ENCODE measurements at places on chromosomes 4 and X.

- no peak for DNase-seq
Observed at GRCh38 chr4:93718233-93718632, 110.3 kb upstream of the ATOH1 start.

DNA sequence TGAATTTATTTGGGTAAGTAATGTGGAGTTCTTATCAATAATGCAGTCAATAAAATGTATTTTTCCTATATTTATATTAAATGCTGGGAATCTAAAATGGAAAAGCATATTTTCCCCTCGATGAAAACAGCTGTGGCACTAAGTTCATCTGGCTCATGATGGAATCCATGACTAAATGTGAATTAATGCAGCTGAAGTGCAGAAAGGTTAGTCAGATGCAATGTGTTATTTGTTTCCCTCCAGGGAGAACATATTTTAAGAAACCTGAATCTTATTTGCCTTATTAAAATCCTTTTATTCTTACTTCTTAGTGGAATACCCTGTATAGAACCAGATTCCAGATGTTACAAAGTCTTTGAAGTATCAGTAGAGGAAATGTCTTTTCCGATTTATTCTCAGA, 247.9 kb downstream of the ARHGAP24 start:
- DNase-seq: no peak

DNA sequence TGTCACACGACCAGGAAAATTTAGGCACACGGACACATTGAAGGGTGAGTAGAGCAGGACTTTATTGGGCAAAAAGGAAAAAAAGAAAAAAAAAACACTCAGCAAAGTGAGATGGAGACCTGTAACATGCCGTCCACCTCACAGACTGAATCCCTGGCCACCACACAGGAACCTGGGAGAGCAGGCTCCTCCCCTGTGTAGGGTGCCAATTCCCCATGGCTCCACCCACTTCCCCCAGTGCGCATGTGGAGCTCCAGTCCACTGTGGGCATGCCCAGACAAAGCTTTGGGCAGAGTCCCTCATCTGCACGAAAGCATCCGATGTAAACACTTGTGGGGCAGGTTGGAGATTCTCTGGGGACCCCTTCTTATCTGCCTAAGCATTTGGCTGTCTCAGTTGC, 23.6 kb upstream of the CBR4 start:
- no peak for DNase-seq

- DNase-seq: peak; percentile 39
Observed at GRCh38 chr4:147773261-147774184, 41.6 kb downstream of the ARHGAP10 start.

- no peak for DNase-seq
Observed at GRCh38 chr4:2337896-2338295, 76.0 kb upstream of the MXD4 start.

DNA sequence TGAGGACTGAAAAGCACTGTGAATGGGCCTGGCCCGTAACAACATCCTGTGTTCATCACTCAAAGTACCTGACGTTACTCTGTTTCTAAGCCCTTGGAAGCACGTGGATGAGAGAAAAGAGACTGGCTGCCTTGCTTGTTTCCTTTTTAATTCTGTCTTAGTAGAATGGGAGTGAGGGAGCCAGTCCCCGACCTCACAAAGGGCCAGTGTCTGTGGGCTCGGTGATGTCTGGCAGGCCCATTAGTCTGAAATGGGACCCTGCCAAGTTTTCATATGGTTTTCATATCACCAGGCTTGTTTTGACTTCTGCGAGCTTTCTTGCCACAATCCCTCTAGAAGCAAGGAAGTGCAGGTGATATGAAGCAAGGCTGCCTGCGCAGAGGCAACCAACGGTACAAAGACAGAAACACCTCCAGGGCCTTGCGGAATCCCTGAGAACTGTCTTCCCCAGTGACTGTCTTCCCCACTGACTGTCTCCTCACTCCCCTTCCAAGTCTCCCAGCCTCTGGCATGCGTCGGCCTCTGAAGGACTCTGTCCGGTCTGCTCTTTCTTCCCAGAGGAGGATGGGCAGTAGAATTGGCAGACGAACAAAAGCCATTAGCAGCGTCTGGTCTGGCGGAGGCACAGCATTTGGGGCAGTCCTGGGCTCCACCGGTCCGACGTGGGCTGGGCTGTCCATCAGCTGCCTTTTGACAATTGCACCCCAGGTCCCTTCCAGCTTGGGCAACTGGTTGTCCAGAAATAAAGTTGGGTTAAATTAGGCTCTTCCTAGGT, 20.2 kb upstream of the RASL11B start:
- DNase-seq: no peak

DNA sequence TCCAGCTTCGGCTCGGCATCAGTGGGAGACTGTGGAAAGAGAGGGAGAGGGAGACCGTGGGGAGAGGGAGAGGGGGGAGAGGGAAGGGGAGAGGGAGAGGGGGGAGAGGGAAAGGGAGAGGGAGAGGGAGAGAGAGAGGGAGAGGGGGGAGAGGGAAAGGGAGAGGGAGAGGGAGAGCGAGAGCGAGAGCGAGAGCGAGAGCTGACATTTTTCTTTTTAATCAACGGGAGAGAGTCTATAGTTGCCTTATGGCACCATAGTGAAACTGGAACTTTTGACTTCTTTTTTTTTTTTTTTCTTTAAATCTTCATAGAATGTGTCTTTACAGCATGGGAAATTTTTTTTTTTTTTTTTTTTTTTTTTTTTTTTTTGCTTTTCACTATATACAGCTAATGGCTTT, 94.7 kb upstream of the NUDT6 start:
- no peak for DNase-seq

- DNase-seq: no peak
Observed at GRCh38 chr4:186013419-186014186, 55.4 kb upstream of the TLR3 start.

- no peak for DNase-seq
Observed at GRCh38 chr4:7295911-7296660, 103.7 kb downstream of the SORCS2 start.

- no peak for DNase-seq
Observed at GRCh38 chr4:85715991-85716737, 241.2 kb downstream of the ARHGAP24 start.

GRCh38 chr4:152956650-152957436, 20.7 kb downstream of the FHDC1 start:
- no peak for DNase-seq

DNA sequence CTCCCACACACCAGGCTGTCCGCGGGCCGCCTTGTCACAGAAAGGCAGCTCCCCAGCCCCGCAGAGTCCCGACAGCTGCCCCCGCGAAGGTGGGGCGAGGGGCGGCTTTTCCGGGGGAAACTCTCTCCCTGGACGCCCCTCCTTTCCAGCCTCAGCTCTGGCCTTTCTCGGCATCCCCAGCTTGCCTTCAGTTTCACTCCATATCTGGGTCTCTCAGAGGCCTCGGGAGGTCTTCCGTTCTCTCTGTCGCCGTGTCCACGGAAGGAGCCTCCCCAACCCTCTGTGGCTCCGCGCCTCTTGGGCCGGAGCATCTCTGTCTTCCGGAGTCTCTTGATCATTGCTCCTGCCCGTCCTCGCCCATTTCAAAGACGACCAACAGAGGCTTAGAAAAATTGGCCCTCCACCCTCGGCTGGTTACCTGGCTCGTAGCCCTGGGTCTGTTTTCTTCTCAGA, 6.1 kb upstream of the MSX1 start:
- no peak for DNase-seq

DNA sequence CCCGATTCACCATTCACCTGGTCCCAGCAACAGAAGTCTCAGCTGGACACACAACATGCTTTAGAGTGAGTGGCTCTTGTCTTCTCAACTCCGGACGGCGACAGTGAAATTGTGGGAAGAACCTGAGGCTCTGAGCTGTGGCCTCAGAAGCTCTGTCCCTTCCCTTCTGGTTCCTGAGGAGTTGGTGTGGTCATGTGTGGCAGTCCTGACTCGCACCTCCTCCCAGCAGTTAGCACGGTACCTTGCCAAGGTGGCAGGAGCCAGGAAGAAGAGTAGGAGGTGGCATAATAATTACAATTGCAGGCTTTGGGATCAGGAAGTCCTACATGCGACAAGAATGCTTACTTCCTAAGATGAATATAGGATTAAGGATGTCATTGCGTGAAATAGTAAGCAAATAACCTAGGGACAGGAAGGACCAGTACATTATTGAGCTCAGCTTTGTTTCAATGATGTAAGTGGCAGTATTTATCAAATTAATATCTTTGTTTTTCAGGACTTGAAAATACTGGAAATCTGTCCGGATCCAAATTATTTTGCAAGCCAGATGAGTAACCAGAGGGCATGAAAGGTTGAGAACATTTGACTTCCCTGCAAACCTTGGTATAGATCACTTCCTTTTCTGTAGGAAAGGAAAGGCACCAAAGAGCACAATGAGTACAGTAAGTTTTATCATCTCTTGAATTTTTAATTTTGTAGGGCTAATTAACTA, 21.1 kb downstream of the RNF4 start:
- no peak for DNase-seq

DNA sequence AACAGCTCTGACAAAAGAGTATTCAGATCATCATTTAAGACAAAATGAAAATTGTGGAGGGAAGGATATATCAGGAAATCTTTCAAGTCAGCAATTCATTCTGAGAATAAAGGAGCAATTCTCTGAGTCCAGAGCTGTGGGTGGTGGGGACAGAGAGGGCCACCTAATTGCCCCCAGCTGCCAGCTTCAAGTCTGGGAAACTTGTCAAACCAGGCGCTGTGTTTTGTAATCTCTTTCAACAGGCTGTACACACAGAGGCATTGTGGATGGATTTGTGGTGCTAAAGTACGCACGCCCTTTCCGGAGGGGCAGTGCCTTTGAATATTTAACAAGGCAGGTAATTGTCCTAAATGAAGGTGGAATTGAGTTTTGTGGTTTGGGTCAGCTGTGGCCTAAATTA, 591.1 kb upstream of the BOD1L1 start:
- DNase-seq: no peak

- DNase-seq: no peak
Observed at GRCh38 chrX:7168371-7168770, 20.4 kb upstream of the PUDP start.

GRCh38 chr4:80081566-80081965, 8.5 kb upstream of the ANTXR2 start:
- DNase-seq: no peak

GRCh38 chr4:163988391-163988790, 493.9 kb downstream of the TMA16 start:
- no peak for DNase-seq

- DNase-seq: no peak
Observed at GRCh38 chrX:120742946-120743665, 113.3 kb upstream of the C1GALT1C1 start.

- no peak for DNase-seq
Observed at GRCh38 chrX:101659601-101660063, at the start of gene ARMCX2. Gene ARMCX2 (minus strand): TSS chrX:101659850. CDS start chrX:101657588, 2,262 bp downstream.

- DNase-seq: peak; percentile 48
Observed at GRCh38 chrX:57821703-57822387, 88.4 kb downstream of the ZXDA start.

GRCh38 chrX:139692908-139693307, 15.1 kb downstream of the MCF2 start:
- DNase-seq: no peak

DNA sequence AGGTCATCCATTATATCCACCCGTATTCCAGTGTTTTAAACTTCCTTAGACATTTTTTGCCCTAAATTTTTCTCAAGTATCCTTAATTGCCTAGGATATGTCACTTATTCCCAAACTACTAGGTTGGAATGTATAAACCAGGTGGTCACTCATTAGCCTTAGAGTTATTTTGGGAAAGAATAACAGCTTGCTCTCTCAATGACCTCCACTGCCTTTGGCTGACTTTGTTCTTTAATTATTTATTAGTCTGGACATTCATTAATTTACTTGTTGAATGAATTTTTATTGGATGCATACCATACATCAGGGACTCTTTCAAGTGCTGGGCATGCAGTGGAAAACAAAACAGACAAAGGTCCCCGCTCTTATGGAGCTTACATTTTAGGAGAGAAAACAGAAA, 609.3 kb upstream of the IGFBP7 start:
- DNase-seq: no peak

GRCh38 chr4:1403591-1404572, 2.4 kb downstream of the NKX1-1 start:
- no peak for DNase-seq

- no peak for DNase-seq
Observed at GRCh38 chr4:6910340-6910959, 824 bp downstream of the TBC1D14 start.

DNA sequence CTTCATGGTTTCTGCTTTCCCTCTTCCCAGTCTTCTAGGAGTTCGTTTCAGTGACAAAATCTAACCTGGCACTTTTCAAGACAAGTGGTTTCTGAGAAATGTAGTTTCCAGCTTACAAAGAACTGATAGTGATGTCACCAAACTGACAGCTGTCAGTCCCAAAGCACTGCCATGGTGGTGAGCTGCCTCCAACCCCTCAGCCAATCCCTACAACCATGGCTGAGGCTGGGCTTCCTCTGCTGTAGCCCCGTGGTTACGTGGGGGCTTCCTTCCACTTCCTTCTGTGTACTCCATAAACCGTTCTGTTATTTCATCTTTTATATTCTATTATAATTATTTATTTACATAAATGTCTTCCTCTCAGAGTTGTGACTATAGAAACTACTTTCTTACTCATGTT, 198.6 kb upstream of the AGA start:
- DNase-seq: no peak

- DNase-seq: no peak
Observed at GRCh38 chrX:155434906-155435743, 23.3 kb downstream of the F8A3 start.

GRCh38 chr4:54230484-54231418, 1.7 kb downstream of the PDGFRA start:
- DNase-seq: no peak

GRCh38 chr4:7792616-7793015, 147.0 kb downstream of the AFAP1 start:
- no peak for DNase-seq

DNA sequence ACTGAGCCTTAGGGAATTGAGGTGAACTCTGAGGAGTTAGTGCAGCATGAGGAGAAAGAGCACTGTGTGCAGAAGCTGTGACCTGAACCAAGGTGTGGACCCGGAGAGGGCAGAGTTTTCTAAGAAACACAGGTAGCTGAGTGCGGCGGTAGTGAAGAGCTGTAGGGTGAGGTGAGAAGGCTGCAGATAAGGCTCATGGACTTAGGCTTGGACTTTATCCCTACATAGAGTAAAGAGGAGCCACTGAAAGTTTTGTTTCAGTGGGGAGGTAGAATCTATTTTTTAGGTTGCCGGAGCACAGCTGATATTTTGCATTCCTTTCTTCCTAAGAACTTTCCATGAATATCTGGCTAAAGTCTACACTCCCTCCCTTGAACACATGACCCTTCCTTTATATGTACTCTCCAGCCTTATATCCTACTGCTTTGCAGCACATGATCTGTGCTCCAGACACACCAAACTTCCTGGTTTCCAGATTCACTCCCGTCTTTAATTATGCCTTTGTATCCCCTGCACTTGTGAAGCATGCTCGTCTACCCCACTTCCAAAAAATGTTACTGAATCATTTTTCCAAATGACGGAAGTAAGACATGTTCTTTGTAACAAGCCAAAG, 10.6 kb upstream of the PGRMC2 start:
- no peak for DNase-seq
